ENCODE measurements at places on chromosomes 1 and 21.

GRCh38 chr1:58779801-58780382, 4.0 kb downstream of the JUN start:
- DNase-seq: no peak

DNA sequence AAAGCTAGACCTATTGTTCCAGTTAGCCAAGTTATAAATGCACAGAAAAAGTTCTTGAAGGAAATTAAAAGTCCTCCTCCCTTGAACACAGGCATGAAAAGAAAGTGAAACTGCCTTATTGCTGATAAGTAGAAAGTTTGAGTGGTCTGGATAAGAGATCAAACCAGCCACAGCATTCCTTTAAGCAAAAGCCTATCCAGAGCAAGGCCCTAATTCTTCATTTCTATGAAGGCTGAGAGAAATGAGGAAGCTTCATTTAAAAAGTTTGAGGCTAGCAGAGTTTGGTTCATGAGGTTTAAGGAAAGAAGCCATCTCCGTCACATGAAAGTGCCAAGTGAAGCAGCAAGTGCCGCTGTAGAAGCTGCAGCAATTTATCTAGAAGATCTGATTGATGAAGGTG, 2.7 kb upstream of the SSX2IP start:
- DNase-seq: no peak

GRCh38 chr1:211518330-211519289, 26.6 kb upstream of the RD3 start:
- no peak for DNase-seq

- DNase-seq: no peak
These were observed 36.6 kb downstream of the SLC9A1 start for GRCh38 chr1:27118440-27118689.

- no peak for DNase-seq
These were observed 25.6 kb downstream of the LRRC42 start for GRCh38 chr1:53971718-53972117.

DNA sequence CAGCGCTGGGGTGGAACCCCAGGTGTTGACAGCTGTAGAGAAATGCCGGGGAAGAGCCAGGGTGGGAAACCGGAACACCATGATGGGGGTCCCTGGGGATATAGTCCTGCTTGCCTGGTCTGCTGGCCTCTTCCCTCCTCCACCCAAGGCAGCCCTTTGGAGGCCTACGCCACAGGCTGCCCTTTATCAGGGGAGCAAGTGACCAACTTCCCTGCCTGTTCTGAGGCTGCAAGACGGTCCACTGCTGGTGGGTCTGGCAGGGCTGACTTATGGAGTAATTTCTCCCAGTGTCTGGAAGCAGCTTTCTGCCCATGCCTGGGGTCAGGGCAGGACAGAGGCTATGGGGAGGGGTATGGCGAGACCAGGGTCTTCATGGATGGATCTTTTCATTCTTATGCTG, 50.8 kb upstream of the EDN2 start:
- DNase-seq: no peak

DNA sequence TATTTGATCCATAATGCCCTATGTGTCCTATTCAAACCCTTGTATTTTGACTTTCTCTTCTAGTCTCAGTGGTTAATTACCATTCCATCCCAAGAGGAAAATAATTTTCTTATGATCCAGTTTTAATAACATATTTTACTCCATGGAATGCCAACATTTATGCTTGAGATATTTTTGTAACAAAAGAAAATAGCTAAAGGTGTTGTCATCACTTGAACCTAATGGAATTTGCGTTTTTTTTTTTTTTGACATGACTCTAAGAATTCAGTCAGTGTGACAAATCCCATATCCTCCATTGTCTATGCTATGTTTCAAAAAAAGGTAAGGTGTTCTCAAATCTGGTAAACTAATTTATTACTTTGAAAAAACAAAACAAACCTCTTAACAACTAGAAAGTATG, 324.1 kb upstream of the ADAMTS5 start:
- no peak for DNase-seq

GRCh38 chr1:3678361-3679097, 26.2 kb downstream of the TP73 start:
- no peak for DNase-seq

All from activated CD8-positive, alpha-beta memory T cell treated with anti-CD3 and anti-CD28 coated beads for 1 hour (primary cell).